ENCODE measurements at places on chromosomes 11 and 22.

DNA sequence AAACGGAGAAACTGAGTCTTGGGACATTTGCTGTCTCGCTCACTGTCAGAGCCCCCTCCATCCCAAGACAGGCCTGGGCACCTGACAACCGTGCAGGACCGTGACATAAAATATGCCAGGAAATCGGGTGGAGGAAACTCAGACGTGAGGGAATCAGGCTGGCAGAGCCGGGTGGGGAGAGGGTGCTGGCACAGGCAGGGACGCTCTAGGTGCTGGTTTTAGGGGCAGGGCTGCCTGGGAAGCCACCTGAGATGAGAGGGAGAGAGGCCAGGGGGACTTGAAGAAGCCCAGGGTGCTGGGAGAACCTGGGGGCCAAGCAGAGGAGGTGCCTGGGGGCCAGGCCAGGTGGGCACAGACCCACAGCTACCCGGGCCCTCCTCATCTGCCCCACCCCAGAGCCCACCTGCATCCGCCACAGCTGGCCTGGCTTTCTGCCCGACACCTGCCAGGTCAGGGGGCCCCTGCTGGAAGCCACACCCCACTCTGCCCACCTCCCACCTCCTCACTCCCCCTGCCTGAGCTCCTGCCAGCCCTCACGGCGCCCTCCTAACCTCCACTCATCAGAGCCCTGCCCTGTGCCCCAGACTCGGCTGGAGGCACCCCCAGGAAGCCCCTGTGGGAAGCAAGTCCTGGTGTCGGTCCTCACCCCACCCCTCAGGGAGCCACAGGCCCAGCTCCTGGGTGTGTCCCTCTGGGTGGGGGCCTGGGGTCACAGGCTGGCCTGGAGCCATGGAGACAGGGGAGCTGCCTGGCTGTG, 27.3 kb upstream of the MUC5AC start:
- DNase-seq = peak; percentile 9

- peak; percentile 41 for DNase-seq
These were observed 37.2 kb upstream of the TH start for GRCh38 chr11:2208691-2209369.

DNA sequence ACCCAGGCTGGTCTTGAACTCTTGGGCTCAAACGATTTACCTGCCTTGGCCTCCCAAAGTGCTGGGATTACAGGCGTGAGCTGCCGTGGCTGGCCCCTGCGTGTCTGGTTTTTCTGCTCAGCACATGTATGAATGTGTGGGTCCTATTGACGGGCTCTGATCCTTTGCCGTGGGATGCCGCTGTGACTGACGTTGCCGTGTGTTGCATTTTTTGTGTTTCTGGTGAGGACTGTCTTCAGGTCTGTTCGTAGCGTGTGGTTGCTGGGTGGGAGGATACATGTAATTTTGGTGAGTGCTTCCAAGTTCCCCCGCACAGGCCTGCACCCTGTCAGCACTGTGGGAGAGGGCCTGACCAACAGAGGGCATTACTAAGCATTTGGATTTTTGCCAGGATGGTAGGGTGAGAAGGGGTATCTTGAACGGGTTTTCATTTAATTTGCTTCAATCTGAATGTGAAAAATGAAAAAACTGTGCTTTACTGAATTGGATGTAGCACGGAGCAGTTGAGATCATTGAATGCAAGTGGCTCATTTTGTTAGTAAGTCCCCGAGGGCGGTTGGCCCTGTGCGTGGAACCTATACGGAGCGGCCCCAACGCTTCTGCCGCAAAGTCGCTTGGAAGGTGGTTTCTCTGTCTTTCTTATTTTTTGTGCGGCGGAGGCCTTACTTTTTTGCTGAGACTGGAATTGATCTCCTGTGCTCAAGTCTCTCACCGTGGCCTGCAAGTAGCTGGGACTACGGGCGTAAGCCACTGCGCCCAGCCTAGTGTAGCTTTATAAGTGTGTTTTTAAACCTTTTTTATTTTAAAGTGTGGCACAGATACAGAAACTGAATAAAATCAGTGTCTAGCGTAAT, 8.2 kb downstream of the ZBED4 start:
- DNase-seq = no peak

DNA sequence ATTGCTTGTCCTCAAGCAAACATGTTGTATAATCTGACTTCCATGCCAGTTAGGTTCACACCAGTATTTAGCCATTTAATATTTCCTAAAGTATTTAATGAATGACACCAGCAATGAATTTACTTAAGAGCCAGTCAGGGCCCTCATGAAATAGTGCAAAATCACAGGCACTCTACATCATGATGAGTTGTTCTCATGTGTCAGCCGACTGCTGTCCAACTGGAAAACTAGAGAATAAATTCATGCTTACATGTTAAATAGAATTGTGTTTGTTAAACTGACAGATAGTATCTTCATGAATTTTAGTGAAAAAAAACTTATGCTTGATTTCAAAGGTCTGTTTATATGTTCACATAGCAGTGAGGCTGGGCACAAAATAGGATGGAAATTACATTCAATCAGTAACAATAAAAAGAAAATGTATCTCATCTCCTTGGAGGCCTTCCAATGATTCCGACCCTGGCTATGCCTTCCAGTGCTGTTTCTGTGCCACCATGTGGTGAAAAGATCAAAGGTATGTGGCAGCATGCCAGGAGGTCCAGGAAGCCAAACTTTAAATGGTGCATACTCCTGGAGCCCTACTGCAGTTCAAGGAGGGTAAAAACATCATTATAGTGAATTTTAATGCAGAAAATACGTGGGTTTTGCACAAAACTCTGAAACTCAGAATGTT, 45.2 kb downstream of the CTSC start:
- no peak for DNase-seq

GRCh38 chr11:80320226-80320625, 879.4 kb upstream of the TENM4 start:
- no peak for DNase-seq

All from head of caudate nucleus (tissue), 42 donors.